ENCODE measurements at places on chromosomes 4 and X.

- DNase-seq: no peak
Observed at GRCh38 chr4:110414561-110414920, 61.4 kb upstream of the ENPEP start.

- no peak for DNase-seq
Observed at GRCh38 chr4:150909116-150909515, 106.0 kb downstream of the LRBA start.

DNA sequence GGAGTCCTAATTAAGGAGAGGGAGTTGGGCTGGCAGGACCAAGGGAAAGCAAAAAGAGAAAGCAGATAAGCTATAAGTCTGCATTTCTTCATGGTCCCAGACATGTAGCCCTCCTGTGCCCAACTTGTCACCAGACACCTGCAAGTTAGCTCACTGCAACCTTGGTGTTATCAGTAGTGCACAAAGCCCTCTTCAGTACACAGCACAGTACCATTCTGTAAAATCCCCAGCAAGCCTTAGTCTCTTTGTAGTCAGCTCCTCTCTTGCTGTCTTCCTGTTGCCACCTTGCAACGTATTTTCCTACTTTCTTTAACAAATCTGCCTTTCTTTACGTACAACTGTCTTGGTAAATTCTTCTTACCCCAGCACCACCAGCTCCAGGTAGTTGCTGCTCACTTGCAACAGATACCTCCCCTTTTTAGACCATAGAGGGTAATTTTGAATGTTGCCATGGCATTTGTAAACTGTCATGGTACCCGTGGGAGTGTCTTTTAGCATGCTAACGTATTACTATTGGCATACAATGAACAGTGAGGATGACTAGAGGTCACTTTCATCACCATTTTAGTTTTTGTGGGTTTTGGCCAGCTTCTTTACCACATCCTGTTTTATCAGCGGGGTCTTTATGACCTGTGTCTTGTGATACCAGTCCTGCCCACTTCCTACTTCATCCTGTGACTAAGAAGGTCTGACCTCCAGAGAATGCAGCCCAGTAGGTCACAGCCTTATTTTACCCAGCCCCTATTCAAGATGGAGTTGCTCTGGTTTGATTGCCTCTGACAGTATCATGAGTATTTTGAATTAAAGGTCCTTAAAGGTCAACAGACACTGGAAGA, 28.3 kb upstream of the AP1S2 start:
- DNase-seq: no peak

DNA sequence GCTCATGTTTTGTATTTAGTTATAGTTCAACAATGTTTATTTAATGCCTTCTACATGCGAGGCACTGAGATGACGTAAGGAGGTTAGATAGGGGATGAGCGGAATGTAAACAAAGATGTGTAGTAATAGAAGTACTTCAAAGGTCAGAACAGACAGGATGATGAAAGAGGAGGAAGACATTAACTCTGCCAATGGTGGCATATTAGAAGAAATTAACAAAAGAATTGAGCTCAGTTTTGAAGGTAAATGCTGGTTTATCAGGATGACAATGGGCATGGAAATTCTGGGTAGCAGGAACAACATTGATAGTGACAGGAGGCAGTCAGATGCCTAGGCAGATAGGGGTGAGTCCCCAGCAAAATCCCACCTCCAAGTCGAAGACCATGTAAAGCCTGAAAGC, 62.3 kb upstream of the PGRMC2 start:
- DNase-seq: no peak

- no peak for DNase-seq
Observed at GRCh38 chr4:25710637-25711036, 55.0 kb downstream of the SLC34A2 start.

- DNase-seq: no peak
Observed at GRCh38 chr4:74397748-74398426, 32.9 kb downstream of the EREG start.

GRCh38 chr4:154545689-154546088, 4.5 kb downstream of the PLRG1 start:
- no peak for DNase-seq

DNA sequence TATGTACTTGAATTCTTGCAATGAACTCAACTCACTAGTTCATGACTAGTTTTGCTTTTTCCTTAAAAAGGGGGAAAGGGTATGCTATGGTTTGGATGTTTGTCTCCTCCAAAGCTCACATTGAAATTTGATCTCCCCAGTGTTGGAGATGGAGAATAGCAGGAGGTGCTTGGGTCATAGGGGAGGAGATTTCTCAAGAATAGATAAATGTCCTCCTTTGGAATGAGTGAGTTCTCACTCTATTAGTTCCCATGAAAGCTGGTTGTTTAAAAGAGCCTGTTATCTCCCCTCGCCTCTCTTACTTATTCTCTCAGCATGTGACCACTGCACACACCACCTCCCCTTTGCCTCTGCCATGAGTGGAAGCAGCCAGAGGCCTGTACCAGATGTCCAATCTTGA, 109.4 kb upstream of the INTU start:
- DNase-seq: no peak

GRCh38 chr4:82256718-82257117, 117.1 kb downstream of the HNRNPD start:
- DNase-seq: no peak

DNA sequence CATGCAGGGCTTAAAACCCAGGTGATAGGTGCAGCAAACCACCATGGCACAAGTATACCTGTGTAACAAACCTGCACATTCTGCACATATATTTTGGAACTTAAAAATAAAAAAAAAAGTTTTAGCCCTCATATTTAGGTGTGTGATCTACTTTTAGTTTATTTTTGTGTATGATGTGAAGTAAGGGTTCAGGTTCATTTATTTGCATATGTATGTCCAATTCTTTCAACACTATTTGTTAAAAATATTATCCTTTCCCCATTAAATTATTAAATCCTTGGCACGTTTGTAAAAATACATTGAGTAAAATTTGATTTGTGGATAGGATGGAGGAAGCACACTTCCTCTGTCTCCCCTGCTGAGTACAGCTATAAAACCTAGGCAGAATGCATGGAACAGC, 12.9 kb downstream of the RAB39B start:
- no peak for DNase-seq

DNA sequence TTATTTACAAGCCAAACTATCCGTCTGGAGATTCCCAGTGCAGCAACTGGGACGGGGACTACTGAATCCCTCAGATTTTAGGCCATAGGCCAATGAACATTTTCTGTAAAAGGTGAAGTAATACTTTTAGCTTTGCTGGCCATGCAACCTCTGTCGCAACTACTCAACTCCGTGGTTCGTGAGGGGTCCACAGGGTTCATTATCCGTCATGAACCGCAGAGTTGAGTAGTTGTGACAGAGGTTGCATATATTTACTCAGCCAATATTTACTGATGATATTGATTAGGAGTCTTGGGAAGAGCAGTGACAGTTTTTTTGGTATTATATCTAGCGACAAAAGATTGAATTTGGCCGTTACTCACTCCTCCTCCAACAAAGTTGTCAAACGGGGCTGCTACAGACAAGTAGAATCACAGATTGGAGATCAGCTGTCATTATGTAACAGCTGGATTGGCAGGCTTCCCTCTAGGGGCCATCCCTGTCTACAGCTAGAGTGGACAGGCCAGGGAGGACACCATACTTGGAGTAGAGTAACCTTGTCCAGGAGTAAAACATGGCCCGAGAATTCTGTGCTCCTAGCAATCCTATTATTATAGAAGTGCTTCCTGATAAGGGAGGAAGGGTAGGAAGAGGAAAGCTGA, 37.2 kb upstream of the CD38 start:
- DNase-seq: no peak

- DNase-seq: no peak
Observed at GRCh38 chr4:81651243-81651899, 179.7 kb upstream of the RASGEF1B start.

DNA sequence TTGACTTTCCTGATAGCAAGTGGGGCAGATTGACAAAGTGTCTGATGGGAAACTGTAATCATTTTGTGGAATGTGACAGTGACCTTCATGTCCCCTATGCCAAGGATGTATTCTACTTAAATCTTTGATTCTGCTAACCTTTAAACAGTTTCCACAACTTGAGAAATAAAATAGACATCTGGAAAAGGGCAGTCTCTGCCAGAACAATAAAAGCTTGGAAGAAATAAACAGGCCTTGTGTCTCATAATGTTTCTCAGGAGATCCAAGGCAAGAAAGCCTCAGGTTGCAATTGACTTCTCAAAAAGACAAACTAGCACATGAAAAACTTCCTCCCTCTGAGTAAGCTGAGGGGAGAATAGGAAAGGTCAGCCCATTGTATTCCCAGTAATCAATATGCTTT, 174.9 kb downstream of the FSTL5 start:
- no peak for DNase-seq

DNA sequence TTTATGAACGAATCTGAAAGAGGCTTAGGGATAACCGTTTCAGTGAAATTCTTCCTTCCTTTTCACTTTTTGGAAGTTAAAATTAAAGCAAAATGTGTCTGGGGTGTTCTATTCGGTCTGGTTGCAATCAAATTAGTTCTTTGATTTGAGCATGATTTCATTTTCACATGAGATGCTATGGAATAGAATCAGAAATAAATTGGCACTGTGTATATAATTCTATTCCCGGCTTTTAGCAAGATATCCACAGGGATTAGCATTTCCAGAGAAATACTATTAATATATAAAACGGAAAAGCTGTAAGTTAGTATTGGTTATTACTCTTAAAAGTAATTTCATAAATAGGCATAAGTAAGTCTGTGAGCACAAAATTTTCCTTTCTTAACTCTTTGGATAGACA, 1676.8 kb upstream of the PCDH7 start:
- no peak for DNase-seq

DNA sequence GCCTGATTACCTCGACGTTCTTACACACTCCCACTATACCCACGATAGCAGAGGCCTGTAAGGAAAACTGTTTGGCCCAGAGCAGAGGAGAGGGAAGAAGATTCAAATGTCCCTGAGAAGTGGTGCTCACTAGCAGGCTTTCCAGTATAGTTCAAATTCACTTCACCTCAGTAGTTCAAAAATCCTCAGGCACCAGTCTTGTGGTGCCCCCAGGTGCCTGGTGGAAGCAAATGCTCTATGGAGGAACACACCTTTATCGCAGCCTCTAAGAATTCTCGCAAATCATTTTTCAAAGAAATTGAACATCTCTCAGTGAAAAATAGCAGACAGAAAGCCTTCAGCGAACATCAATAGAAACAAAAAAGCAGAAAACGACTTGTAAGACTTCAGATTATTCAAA, 12.2 kb upstream of the MTMR1 start:
- no peak for DNase-seq

- DNase-seq: no peak
Observed at GRCh38 chrX:12239356-12240082, 101.2 kb downstream of the FRMPD4 start.

DNA sequence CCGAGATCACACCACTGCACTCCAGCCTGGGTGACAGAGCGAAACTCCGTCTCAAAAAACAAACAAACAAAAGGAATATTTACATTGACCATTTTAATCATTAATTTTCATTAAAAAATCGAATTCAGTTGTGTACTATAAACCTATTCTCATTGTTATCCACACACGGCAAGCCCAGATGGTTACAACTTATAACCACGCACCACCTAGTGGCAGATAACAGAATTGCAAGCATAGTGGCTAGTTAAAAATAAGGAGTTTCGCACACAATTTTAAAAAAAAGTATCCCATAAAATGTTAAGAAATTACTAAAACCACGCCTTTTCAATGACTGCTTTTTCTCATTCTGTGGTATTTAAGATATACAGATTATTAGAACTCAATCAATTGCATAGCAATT, 25.4 kb downstream of the MBNL3 start:
- DNase-seq: no peak
